Vagina (tissue), 2 donors: ENCODE measurements at places on chromosomes 5 and 9. TPM values are rescaled to one million over a fixed set of nuclear protein-coding genes. Genes with fewer than 3 reads are reported as not detected.

Gene PCDHB8
- total RNA-seq = 0.25 TPM

Gene GABRP
- total RNA-seq = 20.6 TPM

Gene PCDHA1
- not detected for total RNA-seq

Gene LURAP1L
- total RNA-seq = 14.5 TPM

Gene PDE6A
- total RNA-seq = 0.25 TPM

Gene SLC36A3
- not detected for total RNA-seq

Gene SMIM3
- total RNA-seq = 46.7 TPM

Gene FOXD4L4
- not detected for total RNA-seq

Gene HMMR
- total RNA-seq = 9.3 TPM

Gene LHX3
- total RNA-seq = not detected

Gene TRPM6
- 9.1 TPM for total RNA-seq

Gene ANXA1
- total RNA-seq = 834 TPM

Gene WDR31
- total RNA-seq = 2.0 TPM

Gene PFDN1
- total RNA-seq = 94.8 TPM

Gene EMB
- total RNA-seq = 10.1 TPM

Gene CYSRT1
- total RNA-seq = 24.3 TPM

Gene KCNV2
- not detected for total RNA-seq

Gene CERCAM
- 36.1 TPM for total RNA-seq

Gene SLC6A7
- total RNA-seq = 0.25 TPM

Gene CCDC171
- total RNA-seq = 2.9 TPM

Gene MAP3K1
- 33.1 TPM for total RNA-seq

Gene OR1J2
- not detected for total RNA-seq

Gene SLC34A3
- total RNA-seq = not detected

Gene MLANA
- not detected for total RNA-seq

Gene DNAH5
- 0.49 TPM for total RNA-seq

Gene BTNL8
- total RNA-seq = not detected

Gene ADGRV1
- 10.6 TPM for total RNA-seq

Gene GRXCR2
- total RNA-seq = not detected

Gene PPP3R2
- total RNA-seq = not detected

Gene CSF1R
- 21.4 TPM for total RNA-seq

Gene FRRS1L
- 2.2 TPM for total RNA-seq
